ENCODE measurements at places on chromosomes 7 and 10. TPM values are rescaled to one million over a fixed set of nuclear protein-coding genes. Genes with fewer than 3 reads are reported as not detected.

Gene ZNF316
- 14.1 TPM for total RNA-seq

Gene SLC26A3
- total RNA-seq = not detected

Gene IKZF1
- total RNA-seq = under 0.01 TPM

Gene PSMG3
- 38.7 TPM for total RNA-seq

Gene PTF1A
- not detected for total RNA-seq

Gene OR2A1
- 0.36 TPM for total RNA-seq

Gene THSD7A
- total RNA-seq = under 0.01 TPM

Gene NRAP
- total RNA-seq = not detected

Gene NAPEPLD
- 8.5 TPM for total RNA-seq

Gene SPDYE9
- not detected for total RNA-seq

Gene RP9
- 10.3 TPM for total RNA-seq

Gene SMKR1
- 0.72 TPM for total RNA-seq

Gene SUN1
- total RNA-seq = 109 TPM

Gene PRSS2
- total RNA-seq = not detected

Gene NOC3L
- total RNA-seq = 21.0 TPM

Gene HTR5A
- total RNA-seq = not detected

Gene DDIT4
- total RNA-seq = 522 TPM

Gene EPHA1
- total RNA-seq = not detected

Gene PNLIPRP1
- total RNA-seq = not detected

Gene CUBN
- 0.88 TPM for total RNA-seq

Gene FKBP6
- not detected for total RNA-seq

Gene VPS26A
- total RNA-seq = 41.3 TPM

Gene GDF2
- total RNA-seq = not detected

Gene PITX3
- not detected for total RNA-seq

Gene CD36
- 22.8 TPM for total RNA-seq

Gene WEE2
- total RNA-seq = not detected

Gene ALOX5
- not detected for total RNA-seq

Gene LDB1
- 62.2 TPM for total RNA-seq

Gene DNAJC1
- 83.1 TPM for total RNA-seq

Gene MYL7
- not detected for total RNA-seq

Gene MMD2
- total RNA-seq = not detected

Gene SND1
- 257 TPM for total RNA-seq

Gene ANKRD61
- not detected for total RNA-seq

Gene LRCH4
- total RNA-seq = 18.0 TPM

Gene WIPF3
- under 0.01 TPM for total RNA-seq
